ENCODE measurements at places on chromosomes 6 and 20.

GRCh38 chr6:145904391-145904790, 59.8 kb downstream of the SHPRH start:
- peak; percentile 29 for DNase-seq

GRCh38 chr6:69948479-69949114, 82.2 kb downstream of the COL19A1 start:
- no peak for DNase-seq

DNA sequence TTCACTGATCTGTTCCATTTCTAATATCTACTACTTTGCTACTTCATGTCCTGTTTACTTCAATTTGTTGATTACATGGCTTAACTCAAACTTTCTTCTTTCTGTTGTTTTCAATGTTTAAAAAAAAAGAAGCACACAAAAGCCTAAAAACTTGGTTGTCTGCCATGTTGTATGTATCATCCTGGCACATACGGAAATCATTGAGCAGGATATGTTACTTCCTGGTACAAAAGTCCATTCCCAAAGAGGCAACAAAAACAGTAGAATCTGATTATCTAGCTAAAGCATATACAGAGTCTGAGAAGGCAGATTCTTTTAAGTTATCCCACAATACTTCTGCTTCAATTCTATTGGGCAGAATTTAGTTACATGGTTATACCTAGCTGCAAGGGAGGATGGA, 14.5 kb upstream of the COL12A1 start:
- DNase-seq, result no peak

DNA sequence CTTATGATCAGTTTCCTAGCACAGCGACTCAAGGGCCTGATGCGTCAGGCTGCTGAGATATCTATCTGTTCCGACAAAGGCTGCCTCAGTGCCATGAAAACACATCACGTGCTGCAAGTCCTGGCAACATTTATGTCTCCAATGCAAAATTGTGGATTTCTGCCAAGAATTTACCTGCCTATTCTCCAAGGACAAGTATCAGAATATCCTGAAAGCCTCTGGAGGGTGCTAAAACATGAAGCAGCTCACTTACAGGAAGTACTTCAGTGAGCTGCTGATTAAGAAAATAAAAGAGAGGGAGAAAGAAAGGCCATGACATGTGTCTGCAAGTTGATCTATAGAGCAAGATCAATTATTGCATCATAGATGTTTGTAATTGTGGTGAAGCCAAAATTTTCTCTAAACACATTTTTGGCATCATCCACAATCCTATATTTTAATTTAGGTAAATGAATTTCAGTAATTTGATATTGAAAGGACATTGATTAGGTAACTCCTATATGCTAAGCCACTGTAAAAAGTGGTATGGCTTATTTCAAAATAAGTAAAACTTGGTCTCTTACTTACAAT, 25.8 kb upstream of the TPBG start:
- no peak for DNase-seq

DNA sequence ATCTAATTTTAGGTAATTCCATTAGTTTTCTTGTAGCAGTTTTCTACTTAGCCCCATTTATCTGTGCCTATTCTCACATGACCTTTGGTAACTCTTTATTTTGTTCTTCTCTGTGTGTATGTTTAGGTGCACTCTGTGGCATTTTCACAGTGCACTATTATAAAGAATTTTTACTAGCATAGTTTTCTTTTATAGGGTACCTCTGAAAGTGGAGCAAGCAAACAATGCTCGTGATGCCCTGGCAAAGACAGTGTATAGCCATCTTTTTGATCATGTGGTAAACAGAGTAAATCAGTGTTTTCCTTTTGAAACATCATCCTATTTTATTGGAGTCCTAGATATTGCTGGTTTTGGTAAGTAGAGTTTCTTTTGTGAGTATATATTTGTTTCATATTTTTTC, 107.9 kb downstream of the MYO6 start:
- no peak for DNase-seq

DNA sequence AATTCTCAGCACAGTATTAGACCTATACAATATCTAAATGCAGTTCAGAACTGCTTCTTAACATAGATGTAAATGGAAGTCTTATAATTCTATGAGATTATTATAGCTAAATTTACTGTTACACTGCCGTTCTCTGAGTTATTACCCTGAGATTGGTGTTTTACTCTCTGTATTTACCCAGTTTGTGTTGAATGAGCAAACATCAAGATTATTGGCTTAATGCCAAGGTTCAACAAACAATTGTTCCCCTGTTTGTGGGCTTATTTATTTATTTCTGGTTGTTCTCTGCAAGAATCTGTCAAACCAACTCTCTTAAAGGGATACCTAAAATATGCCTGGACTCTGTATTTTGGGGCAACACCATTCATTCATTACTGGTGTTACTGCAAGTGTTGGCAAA, 5.2 kb upstream of the STMND1 start:
- no peak for DNase-seq

DNA sequence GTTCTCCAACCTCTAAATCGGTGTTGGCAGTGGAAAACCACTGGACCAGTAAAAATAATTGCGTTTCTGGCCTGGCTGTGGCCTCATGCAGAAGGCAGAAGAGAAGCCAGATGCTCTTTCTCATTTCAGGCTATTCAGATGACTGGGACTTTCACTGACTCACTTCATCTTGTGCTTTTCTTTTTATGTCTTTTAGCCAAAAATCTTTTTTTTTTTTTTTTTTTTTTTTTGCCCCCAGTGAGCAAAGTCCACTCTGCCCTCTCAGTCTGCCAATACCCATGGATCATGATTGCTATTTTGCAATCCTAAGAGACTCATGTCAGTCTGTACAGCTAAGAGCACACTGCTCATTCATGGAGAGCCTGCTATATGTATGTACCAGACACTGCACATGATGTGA, 962.5 kb downstream of the KIF16B start:
- no peak for DNase-seq

DNA sequence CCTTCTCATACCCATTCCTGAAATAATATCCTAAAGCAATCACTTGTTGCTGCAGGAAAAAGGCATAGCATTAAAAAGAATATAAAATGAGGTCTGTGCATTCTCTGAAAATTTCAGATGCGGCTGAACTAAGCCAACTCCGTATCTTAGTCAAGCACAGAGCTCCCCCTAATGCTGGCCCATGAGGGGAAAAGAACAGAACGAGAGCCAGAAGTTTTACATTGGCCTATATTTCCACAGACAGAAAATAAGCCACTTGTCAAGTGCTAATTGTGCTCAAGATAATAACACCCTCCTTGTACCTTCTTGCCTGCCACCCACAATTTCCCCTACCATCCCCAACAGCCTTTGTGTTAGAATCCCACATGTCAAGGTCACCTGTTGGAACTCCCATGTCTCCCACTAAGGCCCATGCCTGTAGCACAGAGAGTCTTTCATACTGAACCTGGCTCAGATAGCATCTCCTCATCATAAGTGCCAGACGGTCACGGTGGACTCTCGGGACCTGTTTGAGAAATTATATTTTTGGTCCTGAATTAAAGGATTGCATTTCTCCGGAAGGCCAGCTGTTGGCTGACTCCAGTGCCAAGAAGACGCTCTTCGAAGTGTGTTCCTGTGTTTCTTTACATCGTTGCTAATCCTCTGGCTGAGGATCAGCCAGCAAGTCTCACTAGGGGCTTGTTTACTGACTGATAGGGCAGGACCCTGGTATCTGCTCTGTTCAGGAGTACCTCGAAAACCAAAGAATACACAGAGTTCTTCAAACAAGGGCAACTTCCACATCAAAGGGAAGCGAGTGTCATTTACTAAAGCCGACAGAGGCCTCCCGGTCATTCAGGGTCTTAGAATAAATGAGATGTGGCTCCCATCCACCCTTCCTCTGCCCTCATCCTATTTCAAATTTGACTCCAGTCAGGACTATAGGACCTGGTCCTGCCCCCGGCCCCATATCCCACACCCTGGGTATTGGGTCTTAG, 183.4 kb upstream of the FBXL4 start:
- DNase-seq, result no peak

- DNase-seq, result no peak
These were observed 17.3 kb upstream of the TENT5A start for GRCh38 chr6:81769824-81770223.

DNA sequence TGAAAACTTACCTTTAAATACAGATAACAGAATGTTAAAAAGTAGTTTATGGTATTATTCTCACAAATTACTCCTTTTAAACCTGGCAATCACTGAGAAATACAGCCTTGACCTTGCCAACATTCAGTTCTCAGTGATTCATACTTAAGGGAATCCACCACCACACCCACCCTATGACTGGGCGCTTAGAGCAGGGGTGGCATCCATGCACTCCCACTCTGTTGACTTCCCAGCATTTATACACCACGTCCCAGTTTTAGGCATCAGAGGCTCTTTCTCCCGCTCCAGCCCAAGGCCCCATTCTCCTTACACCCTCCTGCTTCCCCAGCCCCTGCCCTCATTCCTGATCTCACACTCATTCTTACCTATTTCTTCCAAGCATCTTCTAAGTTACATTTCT, 16.3 kb downstream of the TRAF3IP2 start:
- peak; percentile 71 for DNase-seq

DNA sequence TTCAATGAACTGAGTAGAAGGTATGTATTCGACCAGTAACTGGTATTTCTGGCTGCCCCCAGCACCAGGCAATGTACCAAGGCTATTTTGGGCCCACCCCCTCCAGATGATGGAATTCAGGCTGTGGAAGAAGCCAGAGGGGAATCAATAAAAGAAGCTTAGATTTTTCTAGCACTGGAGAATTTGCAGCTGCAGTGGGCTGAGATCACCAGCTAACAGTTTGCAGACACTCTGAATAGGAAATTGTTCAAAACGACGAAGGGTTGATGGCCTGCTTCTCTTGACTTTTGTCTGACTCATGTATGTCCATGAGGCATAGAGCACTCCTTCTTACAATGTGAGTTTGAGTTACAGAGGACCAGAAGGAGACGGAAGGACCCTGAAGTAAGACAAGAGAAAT, 32.4 kb upstream of the FBXO9 start:
- no peak for DNase-seq

GRCh38 chr6:88535306-88535705, 369.2 kb upstream of the CNR1 start:
- DNase-seq, result peak; percentile 1

DNA sequence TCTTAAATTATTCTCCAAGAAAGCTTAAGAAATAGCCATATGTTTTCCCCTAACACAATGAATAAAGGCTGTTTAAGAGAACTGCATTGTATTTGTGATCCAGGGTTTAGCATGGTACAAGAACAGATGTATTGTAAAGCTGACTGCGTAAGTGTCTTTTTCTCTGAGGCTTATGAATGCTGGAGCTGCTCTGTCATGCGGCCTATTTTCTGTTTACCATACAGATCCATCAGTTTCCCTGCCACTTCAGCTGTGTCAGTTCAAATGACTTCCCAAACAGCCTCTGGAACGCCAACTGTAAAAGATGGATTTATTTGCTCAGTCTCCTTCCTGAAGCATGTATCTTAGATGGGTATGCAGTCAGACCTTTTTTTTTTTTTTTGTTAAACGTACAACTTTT, 419.3 kb upstream of the HS3ST5 start:
- no peak for DNase-seq

DNA sequence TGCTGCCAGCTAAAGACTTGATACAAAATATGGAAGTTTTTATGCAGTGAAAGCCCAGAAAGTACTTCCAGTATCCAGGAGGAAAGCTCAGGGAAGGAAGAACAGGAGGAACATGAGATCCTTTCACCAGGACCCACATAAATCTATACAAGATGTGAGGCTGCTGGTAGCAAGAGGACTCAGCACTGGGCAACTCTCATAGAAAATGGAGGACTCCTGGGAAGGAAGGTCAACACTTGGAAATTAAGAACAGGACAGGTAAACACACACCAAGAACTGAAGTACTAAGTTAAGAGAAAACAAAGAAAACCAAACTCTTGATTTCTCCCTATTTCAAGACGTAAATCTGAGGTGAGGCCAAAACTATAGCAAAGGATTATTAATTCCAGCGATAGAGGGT, 220.5 kb upstream of the HSF2 start:
- DNase-seq, result no peak

GRCh38 chr6:12311106-12311505, 20.9 kb downstream of the EDN1 start:
- no peak for DNase-seq

GRCh38 chr20:39691151-39691862, 729.2 kb downstream of the DHX35 start:
- DNase-seq, result no peak

DNA sequence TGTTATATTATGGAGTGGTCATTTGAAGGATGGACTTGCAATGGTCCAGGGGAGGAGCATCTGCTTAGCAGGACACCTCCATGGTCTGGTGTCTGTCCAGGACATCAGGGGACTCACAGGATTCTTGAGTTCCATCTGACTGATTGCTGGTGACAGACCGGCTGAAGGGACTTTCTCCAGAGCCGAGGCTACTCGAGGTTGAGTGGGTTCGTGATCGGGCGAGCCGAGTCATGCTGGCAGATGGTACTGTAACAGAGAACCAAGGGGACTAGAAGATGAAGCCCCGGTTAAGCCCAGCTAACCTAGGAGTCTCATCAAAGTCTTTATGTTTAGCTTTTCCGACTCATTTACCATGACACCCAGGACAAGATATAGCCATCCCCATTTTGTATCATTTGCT, 7.5 kb upstream of the SLA2 start:
- DNase-seq, result no peak

GRCh38 chr6:43983632-43984031, 143.6 kb downstream of the MRPL14 start:
- DNase-seq, result no peak

GRCh38 chr6:28860581-28860980, 63.2 kb downstream of the TRIM27 start:
- DNase-seq, result no peak

GRCh38 chr6:161418463-161418945, 144.6 kb upstream of the AGPAT4 start:
- peak; percentile 6 for DNase-seq

- no peak for DNase-seq
These were observed 21.8 kb upstream of the NAA20 start for GRCh38 chr20:19995220-19995863.

DNA sequence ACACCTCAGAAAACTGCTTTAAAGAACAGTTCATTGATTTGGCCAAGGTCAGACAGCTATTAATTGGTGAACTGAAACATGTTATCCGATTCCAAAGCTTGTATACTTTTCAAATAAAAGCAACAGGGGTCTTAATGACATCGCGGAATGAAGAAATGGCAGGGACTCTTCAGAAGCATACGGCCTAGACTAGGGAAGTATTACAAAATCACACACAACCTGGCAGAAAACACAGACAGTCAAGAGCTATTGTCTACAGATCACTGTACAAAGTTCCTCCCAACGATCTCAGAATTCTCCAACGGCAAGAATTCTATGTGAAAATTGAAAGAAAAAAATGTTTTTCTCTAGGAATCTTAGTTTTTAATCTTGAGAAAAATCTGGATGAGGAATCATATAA, 105.5 kb downstream of the PTPRK start:
- no peak for DNase-seq

- DNase-seq, result peak; percentile 32
These were observed 2.4 kb downstream of the AMD1 start for GRCh38 chr6:110876806-110877564.

All from inflammatory macrophage treated with lipopolysaccharide for 1 hour (primary cell).